ENCODE measurements at places on chromosomes 13 and 19.

GRCh38 chr13:99463646-99464397 is 37.5 kb upstream of the TM9SF2 start:
- DNase-seq: no peak

DNA sequence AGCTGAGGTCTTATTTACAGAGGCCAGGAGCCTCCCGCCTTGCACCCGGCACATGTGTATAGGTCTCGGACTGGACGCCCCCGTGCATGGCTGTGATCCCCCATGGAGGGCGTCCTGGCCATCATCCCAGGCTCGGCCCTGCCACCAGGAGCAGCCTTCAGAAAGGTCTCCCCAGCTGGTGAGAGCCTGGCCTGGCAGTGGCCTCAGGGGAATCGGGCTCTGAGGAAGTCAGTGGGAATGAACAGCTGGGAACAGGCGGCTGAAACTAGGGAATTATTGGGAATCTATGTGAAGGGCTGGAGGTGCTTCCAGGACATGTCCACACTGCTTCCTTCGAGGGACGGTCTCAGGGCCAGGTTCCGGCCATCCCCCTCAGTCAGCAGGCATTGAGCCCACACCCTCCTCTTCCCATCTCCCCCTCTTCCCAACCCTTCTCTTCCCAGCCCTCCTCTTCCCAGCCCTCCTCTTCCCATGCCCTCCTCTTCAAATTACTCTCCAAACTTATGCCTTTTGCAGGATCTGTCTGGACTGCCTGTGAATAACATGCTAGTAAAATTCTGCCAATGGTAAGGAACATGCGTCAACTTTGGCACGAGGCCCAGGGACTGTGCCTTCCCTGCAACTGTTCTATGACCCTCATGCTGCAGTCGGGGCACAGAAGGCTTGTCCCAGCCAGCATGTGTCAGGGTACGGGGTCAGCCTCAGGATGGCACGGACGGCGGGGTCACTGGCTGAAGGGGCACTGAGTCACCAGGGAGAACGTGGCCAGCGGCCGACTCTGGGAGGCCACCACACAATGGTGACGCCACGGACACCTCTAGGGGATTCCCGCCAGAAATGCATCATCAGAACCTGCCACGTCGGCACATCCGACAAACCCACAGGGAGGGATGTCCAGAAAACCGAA is 24.2 kb upstream of the C13orf46 start:
- DNase-seq: peak; percentile 72

GRCh38 chr19:19040417-19040816 is 7.0 kb downstream of the ARMC6 start:
- DNase-seq: peak; percentile 93

- no peak for DNase-seq
Measured at GRCh38 chr13:79812070-79812850, 331.3 kb downstream of the NDFIP2 start.

GRCh38 chr13:93318534-93319254 is 92.1 kb downstream of the GPC6 start:
- no peak for DNase-seq

- DNase-seq: no peak
Measured at GRCh38 chr13:49838989-49839388, 46.5 kb upstream of the KPNA3 start.

DNA sequence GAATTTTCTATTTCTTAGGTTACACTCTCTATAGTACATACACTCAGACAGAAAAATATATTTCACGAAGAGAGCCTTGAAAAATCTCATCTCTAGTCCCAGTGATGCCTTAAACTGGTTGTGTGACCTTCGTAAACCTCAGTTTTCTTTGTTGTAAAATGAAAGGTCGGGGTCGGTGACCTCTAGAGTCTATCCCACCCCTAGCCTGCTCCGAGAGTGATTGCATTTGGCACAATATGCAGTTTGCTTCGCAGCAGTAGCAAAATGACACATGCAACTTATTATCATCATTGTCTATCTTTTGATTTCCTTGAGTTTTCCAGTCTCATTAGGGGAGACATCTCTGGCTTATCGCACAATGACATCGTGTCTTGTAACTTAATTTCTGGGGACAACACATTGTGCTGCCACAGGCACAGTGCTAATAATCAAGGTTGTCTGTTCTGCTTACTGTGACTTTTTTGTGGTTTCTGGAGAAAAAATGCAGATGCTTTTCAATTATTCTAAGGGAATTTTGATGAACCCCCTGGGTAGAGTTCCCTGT is 115.0 kb downstream of the GGACT start:
- no peak for DNase-seq

GRCh38 chr19:50994129-50994528 is 7.3 kb downstream of the KLK8 start:
- DNase-seq: no peak

- no peak for DNase-seq
Measured at GRCh38 chr13:35889560-35889959, 241.6 kb downstream of the DCLK1 start.

- DNase-seq: no peak
Measured at GRCh38 chr13:73496711-73497110, 437.9 kb downstream of the KLF5 start.

- DNase-seq: no peak
Measured at GRCh38 chr19:45663800-45664199, 4.2 kb upstream of the GIPR start.

DNA sequence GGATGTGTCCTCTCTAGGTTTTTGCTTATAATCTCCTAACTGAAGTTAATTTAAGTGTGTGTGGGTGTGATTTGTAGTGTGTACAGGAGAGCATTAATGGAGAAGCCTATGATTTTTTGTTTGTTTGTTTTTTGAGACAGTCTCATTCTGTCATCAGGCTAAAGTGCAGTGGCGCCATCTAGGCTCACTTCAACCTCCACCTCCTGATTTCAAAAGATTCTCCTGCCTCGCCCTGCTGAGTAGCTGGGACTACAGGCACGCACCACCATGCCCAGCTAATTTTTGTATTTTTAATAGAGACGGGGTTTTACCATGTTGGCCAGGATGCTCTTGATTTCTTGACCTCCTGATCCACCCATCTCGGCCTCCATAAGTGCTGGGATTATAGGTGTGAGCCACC is 20.6 kb downstream of the ZNF701 start:
- DNase-seq: no peak

DNA sequence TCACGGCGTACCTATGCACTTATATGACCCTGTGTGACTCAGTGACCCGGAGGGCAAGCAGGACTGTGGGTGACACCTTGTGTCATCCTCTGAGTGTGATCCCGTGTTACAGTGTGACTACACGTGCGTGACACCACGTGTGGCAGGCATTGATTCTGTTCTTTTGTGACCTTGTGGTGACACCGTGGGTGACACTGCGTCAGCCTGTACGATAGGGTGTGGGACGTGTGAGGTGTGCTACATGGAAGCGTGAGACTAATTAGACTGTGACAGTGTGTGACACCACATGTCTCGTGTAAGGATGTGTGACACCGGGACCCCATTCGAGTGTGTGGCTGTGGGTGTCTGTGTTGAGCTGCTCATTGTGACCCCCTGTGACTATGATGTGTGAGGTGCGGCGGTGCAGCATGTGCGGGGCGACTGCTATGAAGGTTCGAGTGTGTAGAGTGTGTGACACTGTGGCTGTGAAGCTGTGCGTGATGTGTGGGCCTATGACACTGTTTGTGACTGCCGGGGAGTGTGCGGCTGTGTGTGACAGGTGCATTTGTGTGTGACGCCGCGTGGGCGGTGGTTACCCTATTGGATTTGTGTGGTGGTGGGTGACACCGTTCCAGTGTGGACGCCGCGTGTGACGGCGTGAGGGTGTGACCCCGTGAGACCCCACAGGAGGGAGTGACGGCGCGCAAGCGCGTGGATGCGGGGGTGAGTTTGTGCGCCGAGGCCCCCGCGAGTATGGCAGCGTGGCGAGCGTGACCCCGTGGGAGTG is 399 bp upstream of the SPTBN4 start:
- DNase-seq: no peak

- no peak for DNase-seq
Measured at GRCh38 chr13:53499576-53500133, 471.0 kb downstream of the OLFM4 start.

DNA sequence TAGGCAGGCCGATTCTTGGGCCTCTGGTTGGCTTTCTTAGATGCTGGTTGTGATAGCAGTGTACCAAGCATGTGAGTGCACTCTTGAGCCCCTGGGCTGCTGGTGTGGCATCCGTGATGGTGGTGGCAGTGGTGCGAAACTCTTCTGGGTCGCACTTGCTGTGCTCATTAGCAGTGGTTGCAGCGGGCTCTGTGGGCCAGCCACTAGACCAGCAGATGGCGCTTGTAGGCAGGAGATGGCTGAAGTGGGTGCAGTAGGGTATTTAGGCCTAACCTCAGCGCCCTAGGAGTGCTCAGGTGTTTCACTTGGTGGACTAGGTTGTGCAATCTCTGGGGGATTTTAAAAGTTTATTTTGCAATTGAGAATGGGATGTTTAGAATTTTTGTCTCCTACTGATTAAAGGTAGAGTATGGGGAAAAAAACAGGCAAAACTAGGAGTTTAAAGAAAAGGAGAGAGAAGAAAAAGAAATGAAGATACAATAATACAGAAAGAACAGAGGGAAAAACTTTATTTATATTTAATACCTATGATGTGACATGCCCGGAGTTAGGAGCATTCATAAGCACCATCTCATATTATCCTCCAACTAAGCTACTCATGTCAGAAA is 4.3 kb upstream of the ZNF17 start:
- peak; percentile 15 for DNase-seq

GRCh38 chr13:25819856-25820530 is 231.8 kb downstream of the SHISA2 start:
- DNase-seq: peak; percentile 20

DNA sequence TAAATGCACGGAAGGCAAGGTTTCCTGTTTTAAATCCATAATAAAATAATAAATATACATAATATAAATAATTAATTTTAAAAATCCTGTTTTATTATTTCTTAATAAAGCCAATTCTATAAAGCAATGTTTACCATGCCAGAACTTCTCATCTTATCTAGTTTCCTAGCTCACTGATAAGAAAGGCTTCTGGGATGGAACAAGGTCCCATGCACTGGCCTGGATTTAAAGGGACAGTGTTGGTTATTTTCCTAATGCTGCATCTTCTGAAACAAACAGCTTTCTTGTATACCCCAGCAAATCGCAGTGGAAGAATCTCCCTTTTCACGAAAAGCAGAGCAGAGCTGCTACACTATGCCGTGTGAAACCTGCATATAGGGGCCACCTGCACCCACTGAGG is 68.8 kb downstream of the LNX2 start:
- DNase-seq: no peak

- DNase-seq: no peak
Measured at GRCh38 chr13:43787518-43787891, 733 bp upstream of the ENOX1 start.
